ENCODE measurements at places on chromosomes 6 and 20.

GRCh38 chr20:58349570-58349969 is 39.5 kb upstream of the VAPB start:
- DNase-seq: no peak

- DNase-seq: no peak
Measured at GRCh38 chr20:38520261-38520660, 47.6 kb downstream of the RALGAPB start.

DNA sequence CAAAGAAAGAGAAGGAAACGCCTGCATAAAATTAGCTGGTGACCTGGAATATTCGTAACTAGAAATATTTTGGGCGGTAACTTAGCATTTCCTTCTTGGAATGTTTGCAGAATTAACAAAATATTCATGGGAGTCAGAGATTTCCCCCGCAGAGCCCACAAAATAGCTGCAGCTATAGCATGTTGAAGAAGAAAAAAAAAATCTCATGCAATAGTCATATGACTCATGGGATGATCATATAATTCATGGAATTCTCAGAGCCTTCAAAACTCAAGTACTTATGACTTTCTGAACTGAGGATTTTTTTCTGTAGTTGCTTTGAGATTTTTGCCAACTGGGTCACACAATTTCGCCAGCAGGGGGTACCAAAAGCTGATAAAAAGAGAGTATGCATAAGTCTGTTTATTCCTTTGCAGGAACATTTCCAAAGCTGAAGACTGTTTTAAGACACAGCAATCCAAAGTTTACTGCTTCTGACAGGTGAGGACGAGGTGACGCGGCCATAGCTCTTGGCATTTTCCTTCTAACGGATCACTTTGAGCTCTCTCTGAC is 586.0 kb upstream of the CHD6 start:
- no peak for DNase-seq

- DNase-seq: no peak
Measured at GRCh38 chr6:107154801-107155160, 39.5 kb upstream of the BEND3 start.

- no peak for DNase-seq
Measured at GRCh38 chr6:91664327-91664959, 1077.6 kb upstream of the MAP3K7 start.

DNA sequence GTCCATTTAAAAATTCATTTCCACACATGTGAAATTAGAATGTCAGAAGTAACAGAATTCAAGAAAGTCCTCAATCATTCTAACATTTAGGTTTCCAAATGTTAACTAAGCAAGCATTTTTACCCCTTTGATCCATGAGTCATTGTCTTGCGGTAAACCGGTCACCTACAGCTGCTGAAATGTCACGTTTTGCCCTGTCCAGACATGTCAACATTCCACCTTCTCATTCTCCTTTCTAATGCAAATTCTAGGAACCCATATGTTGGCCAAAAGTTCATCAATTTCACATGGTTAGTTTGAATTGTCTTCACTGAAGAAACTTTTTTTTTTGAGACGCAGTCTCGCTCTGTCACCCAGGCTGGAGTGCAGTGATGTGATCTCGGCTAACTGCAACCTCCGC is 117.2 kb downstream of the IPCEF1 start:
- no peak for DNase-seq

DNA sequence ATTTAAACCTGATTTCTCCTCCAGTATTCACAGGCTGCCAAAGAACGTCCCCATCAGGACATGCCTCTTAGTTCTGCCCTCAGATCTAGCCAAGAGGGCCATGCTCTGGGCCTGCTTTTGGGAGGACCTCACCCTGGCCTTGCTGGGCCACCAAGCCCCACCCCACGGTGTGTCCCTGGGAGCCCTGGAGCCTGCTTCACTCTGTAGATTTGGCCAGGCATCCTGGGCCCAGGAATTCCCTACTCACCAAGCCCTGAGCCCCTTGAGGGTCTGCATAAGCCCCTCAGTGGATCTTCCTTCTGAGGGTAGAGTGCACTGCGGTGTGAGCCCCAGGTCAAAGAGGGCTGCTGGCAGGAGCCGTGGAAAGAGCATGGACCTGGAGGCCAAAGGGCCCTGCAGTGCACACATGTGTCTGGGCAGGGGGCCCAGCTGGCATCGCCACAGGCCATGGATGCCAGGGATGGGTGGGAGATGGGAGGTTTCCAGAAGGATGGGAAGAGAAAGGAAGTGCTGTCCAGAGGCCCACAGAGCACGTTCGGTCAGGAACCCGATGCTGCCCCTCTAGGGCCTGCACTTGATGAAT is 98.0 kb downstream of the DACT2 start:
- DNase-seq: no peak

GRCh38 chr6:8225113-8225512 is 122.8 kb upstream of the EEF1E1 start:
- DNase-seq: no peak

DNA sequence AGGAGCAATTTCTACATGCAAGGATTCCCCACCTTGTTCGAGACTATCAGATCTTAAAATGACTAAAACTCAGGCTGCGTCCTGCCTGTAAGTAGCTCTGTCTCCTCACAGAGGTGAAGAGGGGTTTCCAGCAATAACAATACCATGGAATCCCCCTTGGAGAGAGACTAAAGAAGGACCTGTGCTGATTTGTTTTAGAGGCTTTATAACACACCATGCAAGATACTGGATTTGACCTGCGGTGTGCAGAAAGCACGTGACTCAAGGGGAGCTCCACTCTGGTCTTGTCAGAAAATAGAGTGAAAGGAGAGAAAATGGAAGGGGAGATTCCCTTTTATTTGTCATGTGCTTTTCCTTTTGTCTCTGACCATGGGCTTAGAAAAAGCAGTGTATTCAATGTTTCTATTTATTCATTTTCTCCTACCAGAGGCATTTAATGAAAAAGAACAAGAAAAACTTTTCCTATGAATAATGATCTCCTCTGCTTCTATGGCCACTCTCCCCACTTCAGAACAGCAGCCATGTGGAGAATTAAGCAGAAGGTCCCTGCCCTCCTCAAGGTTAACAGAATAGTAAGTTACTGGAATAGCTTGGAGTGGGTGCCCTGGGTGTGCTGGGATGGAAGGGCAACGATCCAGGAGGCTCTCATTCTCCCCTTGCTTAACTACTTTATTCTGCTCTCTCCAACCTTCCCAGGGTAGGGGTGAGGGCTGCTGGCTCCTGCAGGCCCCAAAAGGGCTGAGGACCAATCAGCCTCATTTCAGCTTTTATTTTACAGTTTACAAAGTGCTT is 19.2 kb upstream of the MRPS10 start:
- no peak for DNase-seq
